Midbrain (tissue), 1 donor: ENCODE measurements at places on chromosomes 5 and 9.

GRCh38 chr9:92483627-92484545 is 1.6 kb upstream of the ASPN start:
- DNase-seq = no peak

- DNase-seq = no peak
These were observed 451.7 kb upstream of the DAP start for GRCh38 chr5:11212706-11213105.

DNA sequence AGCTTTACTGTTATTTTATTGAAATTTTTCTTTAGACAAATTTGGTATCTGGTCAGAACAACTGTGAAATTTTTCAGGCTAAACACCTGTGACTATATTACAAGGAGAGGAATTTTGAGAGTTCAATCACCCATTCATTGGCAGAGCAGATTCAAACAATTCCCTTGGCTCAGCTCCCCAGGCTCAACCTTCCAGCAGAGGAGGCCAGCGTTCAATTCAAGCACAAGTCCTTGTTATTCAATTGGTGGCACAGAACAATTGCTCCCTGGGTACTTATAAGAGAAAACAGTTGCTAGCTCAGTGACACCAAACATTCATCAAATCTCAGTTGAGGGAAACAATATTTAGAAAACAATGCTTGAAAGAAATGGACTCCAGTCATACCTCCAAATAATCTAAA is 83.3 kb downstream of the SUSD1 start:
- peak; percentile 19 for DNase-seq

GRCh38 chr5:153974131-153974812 is 64.4 kb downstream of the FAM114A2 start:
- DNase-seq = peak; percentile 53

- DNase-seq = no peak
These were observed 309.8 kb upstream of the RGMB start for GRCh38 chr5:98463676-98464075.

GRCh38 chr5:172712610-172713009 is 58.4 kb downstream of the DUSP1 start:
- no peak for DNase-seq

DNA sequence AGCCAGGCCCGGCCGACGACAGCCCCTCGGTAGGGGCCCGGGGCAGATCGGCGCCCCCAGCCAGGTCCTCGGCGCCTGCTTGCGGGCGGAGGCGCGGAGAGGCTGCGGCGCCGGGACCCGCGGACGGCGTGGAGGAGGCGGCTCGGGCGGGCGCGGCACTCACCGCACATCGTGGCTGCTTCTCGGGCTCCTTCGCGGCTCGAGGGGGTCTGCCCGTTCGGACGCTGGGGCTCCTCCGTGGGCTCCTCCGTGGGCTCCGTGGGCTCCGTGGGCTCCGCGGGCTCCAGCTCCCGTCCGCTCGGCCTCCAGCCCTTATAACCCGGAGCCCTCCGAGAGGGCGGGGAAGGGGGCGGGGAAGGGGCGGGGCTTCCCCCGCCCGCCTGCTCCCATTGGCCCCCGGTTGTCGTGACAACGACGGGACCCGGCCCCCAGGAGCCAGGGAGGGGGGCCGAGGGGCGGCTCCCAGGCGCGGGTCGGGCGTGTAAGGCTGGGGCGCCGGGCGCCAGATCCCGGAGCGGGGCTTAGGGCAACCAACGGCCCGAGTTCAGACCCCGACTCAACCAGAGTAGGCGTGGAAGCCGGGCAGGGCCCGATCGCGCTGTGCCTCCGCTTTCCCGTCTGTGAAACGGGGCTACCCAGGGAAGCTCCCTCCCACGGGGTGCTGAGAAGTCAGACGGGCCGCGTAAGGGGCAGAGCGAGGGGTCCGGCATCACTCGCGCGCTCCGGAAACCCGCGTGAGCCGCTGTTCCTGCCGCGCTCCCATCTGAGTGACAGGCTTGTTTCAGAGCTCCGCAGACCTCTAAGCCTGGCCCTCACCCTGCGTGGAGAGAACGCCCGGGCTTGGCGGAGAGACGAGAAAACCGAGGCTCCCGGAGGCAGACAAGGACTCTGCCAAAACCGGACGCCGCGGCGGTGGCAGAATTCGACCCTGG is at the start of gene GFPT2:
Gene GFPT2, minus strand, starts transcription at position 289 of the 932 bp plus-strand sequence. Its CDS starts 119 bp downstream, at position 170.
- peak; percentile 93 for DNase-seq

DNA sequence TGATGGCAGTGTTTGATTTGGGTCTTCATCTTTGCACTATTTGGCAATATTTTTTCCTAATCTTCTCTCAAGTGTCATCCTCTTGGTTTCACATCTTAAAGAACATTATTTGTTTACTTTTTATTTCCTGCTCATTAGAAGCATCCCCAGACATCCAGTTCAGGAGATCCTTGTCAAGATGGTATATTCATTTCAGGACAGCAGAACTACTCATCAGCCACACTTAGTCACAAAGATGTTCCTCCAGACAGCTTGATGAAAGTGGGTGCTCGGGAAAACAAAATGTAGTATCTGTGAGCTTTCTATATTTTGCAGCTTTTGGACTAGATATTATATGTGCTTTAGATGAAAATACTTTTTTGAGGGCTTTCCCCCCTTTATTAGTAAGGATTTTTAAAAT is 72.1 kb upstream of the SREK1 start:
- no peak for DNase-seq

DNA sequence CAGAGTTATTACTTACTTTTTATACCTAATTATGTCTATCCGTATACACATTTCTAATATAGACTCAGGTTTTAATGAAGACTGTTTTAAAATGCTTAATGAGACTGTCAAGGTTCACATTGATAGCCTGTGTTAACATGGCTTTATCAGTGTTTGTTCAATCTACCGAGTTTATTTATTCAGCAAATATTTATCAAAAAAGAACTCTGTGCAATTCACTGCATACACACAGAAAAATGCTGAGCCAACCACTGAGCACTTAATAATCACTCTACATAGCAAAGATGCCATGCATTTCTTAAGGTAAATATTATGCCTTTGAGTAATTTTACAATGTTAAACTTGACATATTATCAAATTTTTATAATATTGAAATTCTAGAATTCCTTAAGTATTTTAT is 428.2 kb downstream of the ANXA1 start:
- DNase-seq = no peak

DNA sequence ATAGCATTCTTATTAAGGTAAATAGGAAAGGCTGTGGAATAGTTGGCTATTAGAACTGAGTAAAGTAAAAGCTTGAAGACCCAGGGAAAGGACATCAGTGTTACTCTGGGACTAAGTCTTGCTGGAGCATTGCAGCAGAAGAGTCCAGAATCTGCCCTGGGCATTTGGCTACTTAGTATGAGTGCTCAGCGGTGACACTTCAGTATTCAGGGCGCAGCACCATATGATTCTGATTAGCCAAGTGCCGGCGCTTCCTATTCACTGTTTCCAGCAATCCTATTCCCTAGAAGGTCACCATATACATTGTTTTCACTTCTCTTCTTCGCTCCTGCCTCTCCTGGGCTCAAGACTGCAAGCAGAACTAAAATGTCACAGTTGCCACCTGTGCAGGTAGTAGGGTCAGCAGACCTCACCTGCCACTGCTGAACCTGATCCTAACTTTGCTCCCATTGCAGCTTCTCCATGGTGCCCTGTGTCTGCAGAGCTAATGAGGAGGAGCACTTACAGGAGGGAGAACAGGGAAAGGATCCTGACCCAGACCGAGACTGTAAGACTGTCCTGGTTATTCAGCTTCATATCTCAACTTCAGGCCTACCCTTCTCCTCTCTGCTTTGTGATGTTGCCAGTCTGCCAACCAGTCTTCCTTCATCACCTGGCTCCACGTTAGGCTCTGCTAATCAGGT is 313.6 kb upstream of the PIK3R1 start:
- no peak for DNase-seq

DNA sequence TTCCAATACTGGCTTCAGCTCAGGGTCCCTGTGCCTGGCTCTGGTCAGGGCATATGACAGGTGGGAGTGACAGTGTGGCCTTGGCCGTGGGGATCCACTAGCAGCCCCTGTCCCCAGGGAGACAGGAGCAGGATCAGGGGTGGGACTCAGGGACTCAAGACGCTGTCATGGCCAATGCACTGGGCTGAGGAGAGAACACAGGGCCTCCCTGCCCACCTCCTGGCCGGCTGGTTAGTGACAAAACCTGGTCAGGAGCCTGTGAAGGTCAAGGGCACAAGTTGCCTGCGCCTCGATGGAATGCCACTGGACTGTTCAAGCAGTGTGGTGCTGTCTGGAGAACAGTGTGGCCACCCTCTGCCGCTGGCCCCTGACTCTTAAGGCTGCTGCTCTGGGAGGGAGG is 86.8 kb downstream of the OLFM1 start:
- no peak for DNase-seq

DNA sequence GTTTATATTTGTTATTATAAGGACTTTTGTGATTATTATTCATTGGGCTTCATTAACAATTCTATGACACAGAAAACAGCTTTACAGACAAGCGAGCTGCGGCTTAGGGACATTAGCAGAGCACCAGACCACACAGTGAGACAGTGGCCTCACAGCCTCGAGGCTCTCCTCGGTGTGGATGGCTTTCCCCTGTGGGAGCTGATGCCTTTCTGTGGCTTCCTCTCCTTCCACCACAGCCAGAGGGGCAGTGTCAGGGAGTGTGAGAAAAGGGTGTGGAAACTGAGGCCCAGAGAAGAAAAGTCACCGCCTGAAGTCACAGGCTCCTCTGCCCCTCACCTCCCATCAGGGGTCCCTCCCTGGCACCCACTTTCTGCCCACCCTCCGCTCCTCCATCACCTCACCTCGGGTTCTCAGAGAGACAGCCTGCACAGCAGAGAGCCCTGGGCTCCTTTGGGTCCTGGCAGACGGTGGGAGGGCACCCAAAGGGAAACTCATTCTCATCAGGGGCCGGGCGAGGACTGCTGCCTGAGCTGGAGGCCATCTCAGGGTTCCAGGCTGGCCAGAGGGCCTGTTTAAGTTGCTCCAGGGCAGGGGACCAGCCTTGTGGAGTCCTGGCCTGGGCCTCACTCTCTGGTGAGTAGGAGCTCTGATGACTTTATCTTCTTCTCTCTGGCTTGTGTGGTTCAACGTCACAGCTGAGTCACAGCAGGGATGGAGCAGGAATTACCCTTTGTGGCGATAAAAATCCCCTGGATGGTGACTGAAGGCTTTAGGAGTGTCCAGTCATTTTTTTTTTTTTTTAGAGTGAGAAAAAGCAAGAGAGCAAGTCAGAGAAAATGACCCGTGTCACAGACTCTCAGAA is 830 bp downstream of the TRAF1 start:
- DNase-seq = no peak

- DNase-seq = no peak
These were observed 620.2 kb upstream of the DMAC1 start for GRCh38 chr9:8419596-8420275.

DNA sequence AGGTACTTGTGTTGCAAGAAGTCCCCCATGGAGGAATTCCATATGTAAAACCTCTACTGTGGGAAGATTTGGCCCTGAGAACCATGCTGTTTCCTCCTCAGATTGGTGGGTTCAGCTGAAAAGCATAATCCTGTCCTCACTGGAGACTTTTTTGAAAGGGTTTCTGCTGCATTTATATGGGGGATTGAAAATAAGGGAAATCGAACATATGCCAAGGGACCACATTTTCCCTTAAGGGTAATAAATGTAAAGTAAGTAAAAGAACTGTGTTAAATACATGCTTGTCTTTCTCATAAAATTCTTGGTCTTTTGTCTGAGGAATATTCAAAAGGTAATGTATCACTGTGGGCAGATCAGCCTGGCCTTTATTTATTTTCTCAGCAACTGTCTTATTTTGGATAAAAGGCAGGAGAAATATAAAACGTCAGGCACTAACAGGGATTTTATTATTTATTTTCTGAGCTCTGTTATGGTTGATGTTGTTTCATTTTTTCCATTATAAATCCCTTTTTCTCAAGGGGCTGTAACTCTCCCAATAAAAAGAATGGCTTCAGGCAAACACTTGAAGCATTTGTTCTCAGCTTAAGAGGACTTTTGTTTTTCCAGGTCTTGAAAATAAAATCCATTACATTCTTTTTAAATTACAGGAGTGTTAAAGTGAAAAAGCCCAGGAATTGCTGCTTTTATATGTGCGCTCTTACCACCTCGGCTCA is 131.4 kb downstream of the FGF10 start:
- no peak for DNase-seq

- peak; percentile 10 for DNase-seq
These were observed 388.7 kb downstream of the CETN3 start for GRCh38 chr5:90020575-90021538.

DNA sequence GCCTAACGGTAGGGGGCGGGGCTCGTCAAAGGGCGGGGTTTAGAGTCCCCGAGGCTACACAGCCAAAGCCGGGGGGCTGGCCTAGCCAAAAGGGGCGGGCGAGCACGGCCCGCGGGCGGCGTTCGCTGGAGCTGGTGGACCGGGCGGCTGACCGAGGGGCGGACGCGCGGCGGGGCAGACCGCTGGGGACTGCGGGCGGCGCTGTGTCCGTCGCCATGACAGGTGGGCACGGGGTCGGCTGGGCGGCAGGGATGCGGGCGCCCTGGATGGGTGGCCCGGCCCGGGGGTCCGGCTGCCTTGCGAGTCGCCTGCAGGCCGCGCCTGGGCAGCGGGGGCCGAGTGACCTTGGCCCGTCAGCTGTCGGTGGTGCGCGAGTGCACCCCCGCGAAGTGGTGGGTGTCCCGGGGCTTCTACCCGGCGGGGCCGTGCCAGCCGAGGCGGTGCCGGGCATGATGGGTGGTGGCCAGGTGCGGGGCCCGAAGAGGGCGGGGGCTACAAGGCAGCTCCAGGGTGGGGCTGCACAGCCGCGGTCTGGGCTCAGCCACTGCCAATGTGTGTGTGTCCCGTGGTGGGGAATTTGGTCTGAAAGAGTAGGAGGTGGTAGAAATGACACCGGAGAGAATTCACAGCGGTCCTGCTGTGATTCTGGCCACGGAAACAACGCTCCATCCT is at the start of gene CARD19:
Gene CARD19, plus strand, starts transcription at position 87 of the 672 bp plus-strand sequence. Its CDS starts 129 bp downstream, at position 216.
- DNase-seq = peak; percentile 34

GRCh38 chr5:61964201-61964600 is 341.8 kb upstream of the KIF2A start:
- no peak for DNase-seq

GRCh38 chr9:36530224-36530623 is 42.5 kb upstream of the MELK start:
- DNase-seq = no peak

DNA sequence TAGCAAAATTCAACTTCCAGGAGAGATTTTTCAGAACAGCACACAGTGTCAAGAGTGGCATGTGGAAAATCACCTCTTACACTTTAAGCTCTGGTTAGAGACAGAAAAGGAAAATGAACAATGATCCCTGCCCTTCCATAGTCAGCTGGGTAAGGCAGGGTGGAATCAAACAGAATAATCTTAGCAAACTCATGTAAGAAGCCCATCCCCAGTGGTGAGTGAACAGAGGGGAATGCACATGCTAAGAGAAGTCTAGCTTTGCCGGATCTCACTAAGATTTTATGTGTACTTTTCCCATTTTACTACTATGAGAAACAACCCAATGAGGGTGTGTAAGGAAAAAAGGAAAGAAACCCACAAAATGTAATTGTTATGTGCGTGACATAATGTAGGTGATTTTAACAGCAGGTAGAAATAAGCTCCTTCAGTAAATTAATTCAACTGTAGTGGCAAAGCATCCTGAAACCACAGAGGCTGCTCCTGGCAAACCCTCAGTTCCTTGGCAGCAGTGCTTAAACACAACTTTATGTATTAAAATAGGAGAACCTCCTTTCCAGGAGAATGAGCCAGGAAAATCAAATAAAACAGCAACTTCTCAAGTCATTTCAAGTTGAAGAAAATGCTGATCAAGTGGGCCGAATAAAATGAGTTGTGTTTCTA is 366.0 kb upstream of the TRPC7 start:
- peak; percentile 25 for DNase-seq
